Small intestine (tissue), 16 donors: ENCODE measurements at places on chromosomes 4 and X.

DNA sequence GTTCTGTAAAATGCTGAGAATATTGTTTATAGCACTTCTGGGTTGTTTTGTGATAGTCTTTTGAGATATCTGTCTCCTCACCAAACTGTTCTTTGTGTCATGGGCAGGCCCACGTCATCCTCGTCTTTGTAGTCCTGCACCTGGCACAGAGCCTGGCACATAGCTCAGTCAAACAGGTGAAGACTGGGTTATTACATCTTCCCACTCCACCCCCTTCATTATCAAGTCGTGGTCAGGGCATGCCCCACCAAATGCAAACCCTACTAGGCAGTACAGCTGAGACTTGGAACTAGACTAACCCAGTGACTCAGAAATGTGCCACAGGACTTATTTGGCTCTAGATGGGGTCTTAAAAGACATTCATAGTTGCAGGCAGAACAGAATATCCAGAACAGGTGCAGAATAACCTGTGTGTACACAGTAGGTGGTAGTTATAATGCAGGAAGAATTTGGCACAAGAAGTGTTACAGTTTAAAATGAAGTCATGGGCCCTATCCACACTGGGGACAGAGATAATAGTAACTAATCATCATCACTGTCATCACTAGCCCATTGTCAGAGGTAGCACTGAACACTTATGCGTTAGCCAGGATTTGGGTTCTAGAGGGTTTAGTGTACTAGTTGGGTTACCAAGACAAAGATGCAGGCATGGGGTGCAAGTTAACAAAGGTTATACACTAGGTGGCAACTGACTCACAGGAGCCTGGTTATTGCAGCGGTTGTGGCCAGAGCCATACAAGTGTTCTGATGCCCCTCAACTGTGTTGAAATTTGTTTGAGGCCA lies 74.9 kb downstream of the TBL1X start:
- DNase-seq, result no peak

DNA sequence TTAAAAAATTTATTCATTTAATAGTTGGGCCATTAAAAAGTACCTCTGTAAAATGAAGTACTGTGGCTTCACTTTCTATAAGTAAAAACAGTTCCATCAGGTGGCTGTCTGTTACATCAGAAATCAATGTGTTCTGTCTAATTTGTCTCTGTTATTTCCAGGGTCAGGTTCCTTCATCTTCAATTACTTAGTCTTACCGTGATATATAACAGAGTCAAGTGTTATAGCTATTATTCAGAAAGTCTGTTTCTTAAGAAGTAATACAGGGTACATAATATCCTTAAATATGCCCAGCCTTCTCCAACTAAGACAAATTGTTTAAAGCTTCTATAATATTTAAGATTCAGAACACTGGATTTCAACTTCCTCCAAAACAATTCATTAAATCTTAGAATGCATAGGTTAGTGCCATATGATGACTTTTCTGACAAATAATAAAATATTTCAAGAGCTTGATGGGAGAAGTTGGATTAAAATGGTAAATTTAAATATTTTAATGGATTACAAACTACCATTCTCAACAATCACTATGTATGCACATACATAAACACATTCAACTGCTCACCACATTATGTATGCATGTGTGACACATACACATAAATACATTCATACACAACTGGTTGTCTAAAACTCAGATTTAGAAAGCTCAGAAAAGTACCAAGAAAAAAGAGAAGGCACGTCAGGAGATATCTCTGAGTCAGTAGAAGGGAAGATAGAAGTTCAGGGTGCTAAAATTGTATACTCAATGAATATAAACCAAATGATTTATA lies 268.5 kb downstream of the PRDM5 start:
- no peak for DNase-seq

DNA sequence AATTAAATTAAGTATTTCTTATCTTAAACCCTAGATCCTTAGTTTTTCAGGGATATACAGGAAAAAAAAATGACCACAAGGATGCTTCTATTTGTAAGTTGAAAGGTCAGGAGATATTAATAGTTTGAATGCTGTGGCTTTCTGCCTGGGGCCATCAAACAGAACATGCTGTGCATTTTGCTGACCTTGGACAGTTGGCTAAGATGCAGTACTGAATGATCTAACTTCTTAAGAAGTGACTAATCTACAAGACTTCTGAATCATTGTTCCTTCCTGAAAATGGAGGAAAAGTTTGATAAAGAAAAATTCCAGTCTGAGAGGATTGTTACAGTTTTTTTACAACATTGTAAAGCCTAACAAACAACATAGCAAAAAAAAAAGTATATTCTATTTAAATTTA lies 237.8 kb upstream of the JADE1 start:
- DNase-seq, result peak; percentile 34

GRCh38 chr4:88828842-88829571 lies 131.4 kb upstream of the NAP1L5 start:
- no peak for DNase-seq
